ENCODE measurements at places on chromosomes 13 and 19.

- DNase-seq, result no peak
These were observed 14.4 kb upstream of the GTF2F2 start for GRCh38 chr13:45105895-45106294.

GRCh38 chr13:66933994-66934393, 296.1 kb downstream of the PCDH9 start:
- DNase-seq, result no peak

DNA sequence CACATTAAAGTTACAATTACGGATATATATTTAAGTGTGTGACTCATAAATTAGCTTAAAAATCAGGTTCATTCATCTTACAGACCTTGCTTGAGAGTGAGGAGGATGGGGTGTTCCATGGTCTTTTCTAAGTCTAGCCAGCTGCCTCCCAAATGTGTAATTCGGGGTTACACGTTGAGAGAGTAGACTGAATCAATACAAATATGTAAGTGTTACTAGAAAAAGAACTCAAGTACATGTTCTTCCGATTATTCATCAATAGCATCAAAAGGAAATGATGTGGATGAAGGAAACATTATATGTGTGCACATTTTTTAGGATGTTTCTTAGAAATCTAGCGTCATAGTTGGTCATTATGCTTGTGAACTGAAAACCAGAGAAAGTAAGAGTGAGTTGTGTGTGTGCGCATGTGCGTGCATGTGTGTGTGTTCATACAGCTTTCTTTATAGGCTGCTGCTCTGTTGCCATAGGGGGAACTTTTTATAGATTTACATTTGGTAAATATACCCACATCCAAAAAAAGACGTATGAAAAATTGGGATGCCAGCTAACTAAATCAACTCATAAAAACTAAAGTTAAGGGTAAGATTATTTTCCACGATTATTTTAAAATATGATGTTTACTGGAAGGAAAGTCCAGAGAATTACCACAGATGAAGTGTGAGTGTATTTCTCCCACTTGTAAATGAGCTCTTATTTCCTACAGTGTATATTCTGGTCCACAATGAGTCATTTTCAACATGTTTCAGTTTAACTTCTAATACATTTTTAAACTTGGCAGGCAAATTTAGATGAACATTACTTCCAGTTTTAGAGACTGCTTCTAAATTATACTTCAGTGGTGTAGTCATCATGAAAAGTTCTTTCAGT, 82.4 kb downstream of the PIBF1 start:
- DNase-seq, result no peak

GRCh38 chr13:100954430-100955305, 280.1 kb upstream of the TMTC4 start:
- DNase-seq, result no peak

- no peak for DNase-seq
These were observed 1.3 kb upstream of the KLK8 start for GRCh38 chr19:51002542-51003311.

GRCh38 chr19:30419568-30420180, 47.5 kb downstream of the ZNF536 start:
- no peak for DNase-seq

- no peak for DNase-seq
These were observed 512 bp upstream of the ZNF93 start for GRCh38 chr19:19900139-19900728.

DNA sequence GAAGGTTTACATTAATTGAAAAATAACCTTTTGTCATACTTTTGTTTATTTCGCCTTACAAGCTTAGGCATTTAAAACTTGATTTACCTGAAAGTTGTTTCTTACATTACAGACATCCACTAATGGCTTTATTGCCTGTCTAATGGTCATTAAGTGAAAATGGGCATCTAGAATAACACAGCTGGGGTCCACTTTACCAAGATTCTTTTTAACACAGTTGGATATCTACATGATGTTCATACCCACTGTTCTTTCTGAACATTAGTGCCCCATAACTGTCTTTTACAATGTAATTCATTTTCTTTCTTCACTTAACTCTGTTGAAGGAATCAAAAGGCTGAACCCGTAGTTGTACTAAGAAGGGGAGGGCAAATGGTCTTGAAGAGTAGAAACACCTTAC, 19.8 kb upstream of the KLHL1 start:
- no peak for DNase-seq

- no peak for DNase-seq
These were observed 24.2 kb upstream of the TTYH1 start for GRCh38 chr19:54390942-54391577.

GRCh38 chr13:38854226-38854625, 136.4 kb downstream of the STOML3 start:
- no peak for DNase-seq

DNA sequence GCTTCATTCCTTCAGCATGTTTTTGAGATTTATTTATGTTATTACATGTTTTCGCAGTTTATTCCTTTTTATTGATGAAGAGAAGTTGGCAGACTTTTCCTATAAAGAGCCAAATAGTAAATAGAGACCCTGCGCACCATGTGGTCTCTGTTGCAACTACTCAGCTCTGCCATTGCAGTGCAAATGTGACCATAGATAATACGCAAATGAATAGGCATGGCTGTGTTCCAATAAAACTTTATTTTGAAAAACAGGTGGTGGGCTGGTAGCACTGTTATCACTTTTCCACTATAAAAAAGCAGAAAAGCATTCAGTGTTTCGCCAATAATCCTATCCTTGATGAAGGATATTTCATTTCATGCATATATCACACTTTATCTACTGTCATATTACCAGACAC, 95.0 kb downstream of the DNAJC3 start:
- no peak for DNase-seq

- DNase-seq, result no peak
These were observed 18.6 kb downstream of the PEPD start for GRCh38 chr19:33503030-33503429.

- DNase-seq, result no peak
These were observed 253.8 kb downstream of the DACH1 start for GRCh38 chr13:71613066-71613745.

GRCh38 chr13:65387743-65388347, 1842.3 kb downstream of the PCDH9 start:
- no peak for DNase-seq

- no peak for DNase-seq
These were observed at the start of gene CD37 for GRCh38 chr19:49335071-49335783. TSS of gene CD37 (plus strand) at chr19:49335406. CDS start at chr19:49335541, 135 bp downstream.

GRCh38 chr19:38429055-38429810, 3.2 kb upstream of the RASGRP4 start:
- DNase-seq, result no peak

DNA sequence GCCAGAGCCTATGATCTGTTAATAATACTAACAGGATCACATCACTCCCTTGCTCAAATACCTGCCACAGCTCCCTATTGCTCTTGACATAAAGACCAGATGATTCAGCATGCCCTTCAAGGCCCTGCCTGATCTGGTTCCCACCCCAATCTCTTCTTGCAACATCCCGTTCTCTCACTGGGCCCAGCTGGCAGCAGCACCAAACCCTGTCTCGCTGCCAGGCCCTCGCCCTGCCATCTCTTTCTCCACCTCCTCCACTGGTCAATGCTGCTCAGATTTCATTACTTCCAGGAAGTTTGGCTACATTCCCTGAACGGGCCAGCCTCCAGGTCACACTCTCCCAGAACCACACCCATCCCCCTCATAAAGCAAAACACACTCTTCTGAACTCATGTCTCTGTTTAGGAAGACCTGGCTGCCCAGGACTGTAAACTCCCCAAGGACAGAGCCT, 8.6 kb upstream of the BCAT2 start:
- DNase-seq, result no peak

DNA sequence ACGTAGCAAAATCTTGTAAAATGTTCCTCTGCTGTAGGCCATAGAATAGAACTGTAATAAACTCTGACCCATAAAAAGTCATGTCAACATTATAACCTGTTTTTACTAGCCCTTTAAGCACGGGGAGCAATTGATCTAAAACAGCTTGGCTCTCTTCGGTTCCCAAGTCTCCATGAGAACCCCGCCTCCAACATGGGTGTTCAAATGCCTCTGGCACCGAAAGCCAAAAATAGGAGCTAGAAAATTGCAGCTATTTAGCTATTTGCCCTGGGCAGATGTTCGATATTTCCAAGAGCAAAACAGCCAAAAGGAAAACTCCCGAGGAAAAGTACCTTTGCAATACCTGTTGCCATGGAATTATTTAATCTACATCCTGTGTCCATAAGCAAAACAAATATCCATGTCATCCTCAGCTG, 563.1 kb downstream of the EFNB2 start:
- no peak for DNase-seq

DNA sequence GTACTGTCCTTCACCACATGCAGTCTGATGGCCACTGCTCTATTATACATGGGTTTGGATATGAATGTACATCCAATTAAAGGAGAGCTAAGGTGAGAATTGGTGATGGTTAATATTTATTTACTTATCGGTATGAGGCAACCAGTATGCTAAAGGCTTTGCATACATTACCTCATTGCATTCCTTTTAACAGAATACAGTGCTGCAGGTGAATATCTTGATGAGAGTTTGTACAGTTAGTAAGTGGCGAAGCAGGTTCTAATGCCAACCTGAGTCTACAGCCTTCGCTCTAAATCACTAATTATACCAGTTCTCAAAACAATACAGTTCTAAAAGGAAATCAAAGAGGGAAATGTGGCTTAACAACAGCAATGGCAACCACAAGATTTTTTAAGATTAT, 284.1 kb downstream of the ITGBL1 start:
- no peak for DNase-seq

GRCh38 chr19:30360376-30361106, 11.6 kb upstream of the ZNF536 start:
- no peak for DNase-seq

- no peak for DNase-seq
These were observed 4.9 kb downstream of the SULT2B1 start for GRCh38 chr19:48556825-48557224.

DNA sequence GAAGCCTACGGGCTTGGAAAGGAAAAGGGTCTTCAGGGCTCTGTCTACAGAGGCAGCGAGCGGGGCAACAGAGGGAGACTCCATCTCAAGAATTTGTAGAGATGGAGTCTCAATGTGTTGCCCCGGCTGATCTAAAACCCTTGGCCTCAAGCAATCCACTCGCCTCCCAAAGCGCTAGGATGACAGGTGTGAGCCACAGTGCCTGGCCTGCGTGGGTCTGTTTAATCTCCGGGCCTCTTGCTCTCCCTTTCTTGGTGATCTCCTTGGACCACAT, 8.1 kb downstream of the RPS9 start:
- DNase-seq, result no peak

GRCh38 chr13:46553521-46553885, 533 bp downstream of the LRCH1 start:
- no peak for DNase-seq

- DNase-seq, result no peak
These were observed 44.8 kb downstream of the PEX11G start for GRCh38 chr19:7444042-7444441.

DNA sequence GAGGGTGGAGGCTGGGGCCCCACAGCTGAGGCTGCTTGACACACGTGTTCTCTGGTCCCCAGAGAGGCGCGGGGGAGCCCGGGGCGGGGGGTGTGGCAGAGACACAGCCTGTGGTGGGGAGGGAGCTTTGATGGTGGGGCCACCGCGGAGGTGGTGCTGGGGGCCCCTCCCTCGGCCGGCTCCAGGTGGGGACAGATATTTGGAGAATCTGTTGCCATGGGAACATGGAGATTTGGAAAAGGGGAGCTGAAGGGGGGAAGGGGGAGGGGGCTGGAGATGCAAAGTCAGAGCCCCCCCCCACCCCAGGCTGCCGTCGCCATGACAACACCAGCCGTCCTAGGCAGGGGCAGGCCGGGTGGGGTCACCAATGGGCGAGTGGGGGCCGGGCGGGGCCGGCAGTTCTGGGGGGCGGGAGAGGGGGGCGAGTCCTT, 1.2 kb downstream of the PRKCG start:
- DNase-seq, result no peak

DNA sequence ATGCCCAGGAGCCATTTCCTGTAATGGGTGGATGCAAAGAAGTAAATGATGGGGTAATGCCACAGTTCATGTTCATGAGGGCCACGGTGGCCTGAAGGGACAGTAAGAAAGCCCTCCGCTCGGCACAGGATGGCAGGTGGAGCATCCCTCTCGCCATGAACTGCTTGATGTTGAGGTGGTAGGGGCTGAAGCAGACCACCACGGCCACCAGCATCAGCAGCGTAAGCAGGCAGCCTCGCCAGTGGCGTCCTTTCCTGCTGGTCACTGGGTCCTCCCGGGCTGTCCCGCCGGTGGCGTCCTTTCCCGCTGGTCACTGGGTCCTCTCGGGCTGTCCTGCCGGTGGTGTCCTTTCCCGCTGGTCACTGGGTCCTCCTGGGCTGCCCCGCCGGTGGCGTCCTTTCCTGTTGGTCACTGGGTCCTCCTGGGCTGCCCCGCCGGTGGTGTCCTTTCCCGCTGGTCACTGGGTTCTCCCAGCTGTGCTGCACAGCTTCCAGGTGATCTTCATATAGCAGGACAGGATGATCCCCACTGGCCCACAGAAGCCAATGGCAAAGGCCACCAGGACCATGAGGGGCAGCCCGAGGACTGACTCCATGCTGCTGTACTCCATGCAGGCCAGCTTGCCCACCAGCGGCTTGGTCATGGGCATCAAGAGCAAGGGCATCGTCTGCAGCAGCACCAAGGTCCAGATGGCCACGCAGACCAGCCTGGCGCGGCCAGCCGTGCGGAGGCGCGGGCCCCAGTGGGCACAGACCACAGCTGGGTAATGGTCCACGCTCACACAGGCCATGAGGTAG, 93.2 kb upstream of the TM9SF2 start:
- DNase-seq, result no peak

DNA sequence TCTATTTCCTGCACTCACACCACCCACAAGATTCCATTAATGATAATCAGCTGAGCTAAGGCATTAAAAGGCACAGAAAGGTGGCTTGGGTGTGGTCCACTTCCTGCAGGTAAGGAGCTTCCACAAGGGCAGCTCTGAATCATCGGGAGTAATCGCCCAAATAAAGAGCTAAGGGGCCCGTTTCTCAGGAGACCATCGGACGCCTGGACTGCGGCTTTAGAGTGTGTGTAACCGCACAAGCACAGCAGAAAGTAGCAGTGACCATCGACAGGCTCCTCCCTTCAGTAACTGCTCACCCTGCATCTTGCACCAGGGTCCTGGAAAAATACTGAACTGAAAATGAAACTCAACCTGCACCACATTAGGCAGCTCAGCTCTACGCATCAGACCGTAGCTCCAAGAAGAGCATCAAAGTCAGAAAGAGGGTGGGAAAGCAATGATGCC, 6.0 kb downstream of the STK24 start:
- peak; percentile 59 for DNase-seq

DNA sequence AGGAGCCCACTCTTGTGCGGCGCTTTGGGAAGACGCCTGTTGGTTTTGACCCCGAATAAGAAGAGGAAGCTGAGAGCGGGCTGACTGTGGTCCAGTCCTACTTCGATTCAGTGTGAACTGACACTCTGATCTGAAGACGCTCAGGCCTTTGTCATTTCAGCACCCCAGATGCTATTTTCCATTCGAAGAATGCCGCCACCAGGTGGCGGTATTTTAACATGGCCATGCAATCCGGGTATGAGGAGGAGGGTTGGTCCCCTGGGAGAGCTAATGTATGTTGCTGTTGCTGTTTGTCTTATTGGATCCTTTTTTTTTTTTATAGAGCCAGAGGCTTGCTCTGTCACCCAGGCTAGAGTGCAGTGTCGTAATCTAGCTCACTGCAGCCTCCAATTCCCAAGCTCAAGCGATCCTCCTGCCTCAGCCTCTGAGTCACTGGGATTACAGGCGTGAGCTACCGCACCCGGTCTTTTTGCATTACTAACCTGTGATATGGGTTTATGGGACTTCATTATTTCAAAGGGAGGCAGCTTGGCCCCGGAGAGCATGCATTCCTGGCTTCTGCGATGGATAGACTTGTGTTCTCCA, 803 bp upstream of the TIMM44 start:
- DNase-seq, result no peak

Measured in 8988T (cell line).